ENCODE measurements at places on chromosomes 6 and 20.

- peak; percentile 5 for DNase-seq
These were observed 140.3 kb upstream of the EYA4 start for GRCh38 chr6:133100865-133101264.

GRCh38 chr20:56843386-56843785, 214.3 kb downstream of the TFAP2C start:
- DNase-seq = no peak

DNA sequence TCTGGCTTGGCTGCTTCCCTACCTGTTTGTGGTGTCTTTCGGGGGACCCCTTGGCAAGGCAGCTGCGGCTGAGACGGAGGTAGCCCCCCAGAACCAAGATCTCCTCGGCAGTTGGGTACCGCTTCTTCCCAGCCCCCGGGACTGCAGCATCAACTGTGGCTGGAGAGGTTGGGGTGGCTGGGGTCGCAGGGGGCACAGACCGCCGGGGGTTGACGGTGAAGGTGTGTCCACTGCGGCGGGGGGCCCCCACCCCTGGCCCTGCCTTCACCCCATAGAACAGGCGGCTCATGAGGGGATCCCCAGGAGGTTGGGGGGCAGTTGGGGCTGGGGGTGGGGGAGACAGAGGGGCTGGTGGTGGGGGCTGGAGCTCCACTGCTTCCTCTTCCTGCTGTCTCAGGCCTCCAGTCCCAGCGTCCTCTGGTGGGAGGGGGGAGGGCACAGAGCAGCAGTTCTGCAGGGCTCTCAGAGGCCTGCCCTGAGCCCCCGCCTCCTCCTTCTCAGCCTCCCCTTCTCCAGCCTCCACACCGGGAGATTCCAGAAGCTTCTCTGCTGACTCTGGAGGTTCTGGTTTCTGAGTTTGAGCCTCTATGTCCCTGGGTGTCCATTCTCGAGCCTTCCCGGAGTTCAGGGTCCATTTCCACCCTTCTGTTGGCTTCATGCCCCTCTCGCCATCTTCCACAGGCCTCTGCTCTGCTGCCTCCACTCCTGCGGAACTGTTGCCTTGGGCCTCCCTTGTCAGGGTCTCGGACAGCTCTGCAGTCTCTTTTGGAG, 1.9 kb downstream of the PPP1R18 start:
- DNase-seq = no peak

GRCh38 chr6:116371120-116371917, 572 bp downstream of the DSE start:
- DNase-seq = peak; percentile 90

GRCh38 chr20:31853481-31853880, 8.1 kb upstream of the FOXS1 start:
- DNase-seq = no peak

DNA sequence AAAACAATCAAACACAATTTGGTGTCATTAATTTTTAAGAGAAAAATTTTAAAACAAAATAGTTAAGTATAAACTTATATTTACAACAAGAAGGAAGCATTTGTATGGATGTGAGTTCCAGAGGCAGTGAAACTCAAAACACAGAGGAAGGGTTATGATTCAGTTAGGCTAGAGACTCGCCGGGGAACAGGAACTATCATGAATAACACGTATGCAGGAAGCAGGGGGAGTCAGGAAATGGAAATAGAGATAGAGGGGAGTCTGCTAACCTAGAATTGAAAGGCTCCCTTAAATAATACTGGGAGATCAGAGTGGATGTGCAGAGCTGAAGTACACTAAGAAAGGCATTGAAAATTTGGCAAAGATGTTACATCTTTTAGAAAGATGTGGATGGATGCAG, 14.2 kb upstream of the HLA-DRB1 start:
- DNase-seq = no peak

- no peak for DNase-seq
These were observed 262.3 kb downstream of the ADGB start for GRCh38 chr6:146861029-146861563.

- DNase-seq = no peak
These were observed 31.2 kb upstream of the RALGAPA2 start for GRCh38 chr20:20743511-20744169.

- no peak for DNase-seq
These were observed 74.4 kb upstream of the FBXL4 start for GRCh38 chr6:99022039-99022609.

- DNase-seq = no peak
These were observed 473.5 kb downstream of the UTRN start for GRCh38 chr6:144758602-144759001.

GRCh38 chr6:13988049-13988738, 63.4 kb downstream of the RNF182 start:
- DNase-seq = no peak

DNA sequence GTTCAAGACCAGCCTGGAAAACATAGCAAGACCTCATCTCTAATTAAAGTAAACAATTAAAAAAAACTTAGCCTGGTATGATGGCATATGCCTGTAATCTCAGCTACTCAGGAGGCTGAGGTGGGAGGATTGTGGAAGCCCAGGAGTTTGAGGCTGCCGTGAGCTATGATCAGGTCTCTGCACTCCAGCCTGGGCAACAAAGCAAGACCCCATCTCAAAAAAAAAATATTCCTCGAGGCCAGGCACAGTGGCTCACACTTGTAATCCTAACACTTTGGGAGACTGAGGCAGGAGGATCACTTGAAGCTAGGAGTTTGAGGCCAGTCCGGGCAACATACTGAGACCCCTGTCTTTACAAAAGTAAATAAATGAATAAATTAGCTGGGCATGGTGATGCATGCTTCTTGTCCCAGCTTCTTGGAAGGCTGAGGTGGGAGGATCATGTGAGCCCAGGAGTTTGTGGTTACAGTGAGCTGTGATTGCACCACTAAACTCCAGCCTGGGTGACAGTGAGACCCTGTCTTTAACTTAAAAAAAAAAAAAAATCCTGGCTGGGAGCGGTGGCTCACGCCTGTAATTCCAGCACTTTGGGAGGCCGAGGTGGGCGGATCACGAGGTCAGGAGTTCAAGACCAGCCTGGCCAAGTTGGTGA, 9.3 kb upstream of the C2 start:
- DNase-seq = no peak

- DNase-seq = no peak
These were observed 16.2 kb upstream of the CEBPB start for GRCh38 chr20:50174456-50174855.

GRCh38 chr6:10154251-10154650, 260.6 kb downstream of the TFAP2A start:
- DNase-seq = no peak

GRCh38 chr6:137480431-137480830, 13.8 kb downstream of the OLIG3 start:
- DNase-seq = no peak

GRCh38 chr20:4062721-4063606, 47.6 kb upstream of the RNF24 start:
- DNase-seq = no peak

DNA sequence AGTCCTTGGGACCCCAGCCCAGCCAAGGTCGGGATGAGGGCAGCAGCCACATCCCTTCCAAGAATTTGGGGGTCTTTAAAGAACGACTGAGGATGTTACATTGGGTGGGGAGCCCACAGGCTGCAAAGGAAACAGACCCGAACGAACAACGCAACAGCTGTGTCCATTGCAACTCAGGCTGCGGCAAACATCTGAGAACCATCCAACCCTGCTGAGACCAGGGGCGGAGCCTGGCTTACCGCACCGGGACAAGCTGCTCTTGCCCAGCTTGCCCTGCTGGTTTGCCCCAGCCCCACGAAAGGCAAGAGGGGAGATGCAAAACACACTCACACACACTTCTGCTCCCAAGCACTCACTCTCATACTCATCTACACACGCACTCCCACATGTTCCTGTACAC, 21.5 kb upstream of the TAF4 start:
- no peak for DNase-seq

DNA sequence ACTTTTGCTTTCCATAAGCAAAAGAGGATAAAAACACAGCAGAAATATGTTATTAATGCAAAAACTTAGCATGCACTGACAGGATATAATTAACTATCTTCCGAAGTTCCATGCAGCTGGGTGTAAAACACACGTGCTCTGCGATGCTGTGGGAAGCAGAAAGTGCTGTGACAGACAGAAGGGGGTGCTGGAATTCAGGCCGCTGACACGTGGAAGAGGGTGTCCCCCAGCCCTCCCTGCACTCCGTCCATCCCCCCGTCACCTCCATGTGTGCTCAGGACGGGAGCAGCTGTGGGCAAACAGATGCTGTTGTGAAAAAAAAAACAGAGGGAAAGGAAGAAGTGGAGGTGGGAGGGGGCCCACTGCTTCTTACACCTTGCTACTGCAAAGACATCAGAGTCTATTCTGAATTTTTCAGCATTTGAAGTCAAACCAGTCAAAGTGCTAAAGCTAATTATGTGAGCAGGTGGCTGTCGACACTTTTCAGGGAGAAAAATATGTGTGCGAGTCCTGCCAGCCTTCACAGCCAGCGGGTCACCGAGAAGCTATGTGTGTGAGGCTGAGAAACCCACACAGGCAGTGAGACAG, 175.9 kb upstream of the AFDN start:
- no peak for DNase-seq

All from stromal cell of bone marrow (primary cell).